ENCODE measurements at places on chromosomes 1 and 21. TPM values are rescaled to one million over a fixed set of nuclear protein-coding genes. Genes with fewer than 3 reads are reported as not detected.
A peak's percentile ranks its signal among the peaks of the same experiment; 100 is the strongest.

DNA sequence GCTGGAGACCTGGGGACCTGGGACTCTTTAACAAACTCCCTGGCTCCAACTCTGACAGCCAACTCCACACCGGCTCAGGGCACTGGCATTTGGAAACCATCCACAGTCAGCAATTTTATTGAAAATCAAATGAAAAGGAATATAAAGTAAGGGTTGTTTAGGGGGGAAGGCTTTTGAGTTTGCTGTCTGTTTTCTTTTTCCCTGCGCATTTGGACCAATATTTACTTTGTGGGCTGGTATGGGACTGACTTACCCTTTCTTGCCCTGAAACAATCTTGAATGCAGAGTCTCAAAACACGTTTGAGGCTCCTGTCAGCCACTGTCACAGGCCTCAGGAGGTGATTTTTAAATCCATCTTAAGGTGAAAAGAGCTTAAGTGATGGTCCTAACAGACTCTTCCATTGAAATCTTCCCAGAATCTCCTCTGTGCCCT lies 15.4 kb upstream of the EFHD2 start:
- no peak for DNase-seq

- no peak for DNase-seq
Measured at GRCh38 chr1:154223621-154224020, 2.9 kb downstream of the UBAP2L start.

DNA sequence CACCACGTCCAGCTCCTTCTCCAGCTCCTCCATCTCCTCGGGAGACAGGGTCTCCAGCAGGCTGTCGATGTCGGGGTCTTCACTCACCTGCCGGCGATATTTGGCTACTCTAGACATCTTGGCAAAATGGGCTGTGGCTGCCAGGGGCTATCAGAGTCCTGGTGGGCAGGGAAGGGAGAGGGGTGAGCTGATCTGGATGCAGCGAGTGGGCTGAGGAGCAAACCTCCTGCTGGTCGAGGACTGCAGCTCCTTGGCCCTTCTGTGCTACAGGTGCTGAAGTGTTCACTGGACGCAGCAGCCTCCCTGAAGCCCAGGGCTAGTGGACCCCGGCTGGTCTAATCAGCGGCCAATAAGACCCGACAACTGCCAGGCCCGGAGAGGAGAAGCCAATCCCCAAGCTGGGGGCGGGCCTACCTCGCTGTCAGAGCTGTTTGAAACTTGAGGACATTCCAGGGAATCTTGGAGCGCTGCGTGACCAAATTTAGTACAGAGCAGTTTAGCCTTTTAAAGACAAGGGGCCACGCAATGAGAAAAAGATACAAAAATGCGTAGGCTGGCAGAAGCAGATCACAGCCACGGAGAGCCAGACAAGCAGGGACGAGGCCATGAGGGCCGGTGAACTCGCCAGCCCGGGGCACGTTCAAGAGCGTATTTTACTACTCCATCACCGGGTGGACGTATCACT lies at the start of gene LMOD1:
TSS of gene LMOD1 (minus strand) at position 325 of the 685 bp plus-strand sequence. CDS start at position 117, 208 bp downstream.
- DNase-seq = peak; percentile 79

GRCh38 chr21:36985751-36986594 lies 19.5 kb upstream of the HLCS start:
- DNase-seq = no peak

The ZNF644 gene
- 79.5 TPM for polyA plus RNA-seq

The KRTAP7-1 gene
- not detected for polyA plus RNA-seq

DNA sequence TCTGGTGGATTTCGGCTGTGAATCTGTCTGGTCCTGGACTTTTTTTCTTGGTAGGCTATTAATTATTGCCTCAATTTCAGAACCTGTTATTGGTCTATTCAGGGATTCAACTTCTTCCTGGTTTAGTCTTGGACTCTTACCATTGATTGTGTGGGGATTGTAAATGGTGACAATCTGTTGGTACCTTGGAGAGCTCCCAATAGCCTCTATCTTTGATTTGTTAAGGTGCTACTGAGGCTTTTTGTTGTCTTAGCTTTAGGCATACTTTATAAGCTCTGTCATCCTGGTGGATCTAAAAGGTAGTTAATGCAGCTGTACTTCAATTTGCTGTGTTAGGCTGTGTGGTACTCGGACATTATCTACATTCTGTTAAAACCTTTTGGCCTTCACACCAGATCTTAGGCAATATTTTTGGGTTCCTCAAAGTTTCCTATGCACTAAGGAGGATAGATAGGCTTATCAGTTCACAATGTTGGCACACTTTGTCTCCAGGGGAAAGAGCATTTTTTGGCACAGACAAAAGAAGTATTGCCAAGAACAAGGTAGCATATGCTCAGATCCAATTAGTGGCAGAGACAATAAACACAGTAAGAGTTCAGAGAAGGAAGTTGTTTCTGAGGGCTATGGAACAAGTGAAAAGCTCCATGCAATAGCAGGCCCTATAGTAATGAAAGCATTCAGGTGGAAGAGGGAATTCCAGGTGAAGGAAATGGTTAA lies 230.4 kb downstream of the PDE4B start:
- DNase-seq = no peak

DNA sequence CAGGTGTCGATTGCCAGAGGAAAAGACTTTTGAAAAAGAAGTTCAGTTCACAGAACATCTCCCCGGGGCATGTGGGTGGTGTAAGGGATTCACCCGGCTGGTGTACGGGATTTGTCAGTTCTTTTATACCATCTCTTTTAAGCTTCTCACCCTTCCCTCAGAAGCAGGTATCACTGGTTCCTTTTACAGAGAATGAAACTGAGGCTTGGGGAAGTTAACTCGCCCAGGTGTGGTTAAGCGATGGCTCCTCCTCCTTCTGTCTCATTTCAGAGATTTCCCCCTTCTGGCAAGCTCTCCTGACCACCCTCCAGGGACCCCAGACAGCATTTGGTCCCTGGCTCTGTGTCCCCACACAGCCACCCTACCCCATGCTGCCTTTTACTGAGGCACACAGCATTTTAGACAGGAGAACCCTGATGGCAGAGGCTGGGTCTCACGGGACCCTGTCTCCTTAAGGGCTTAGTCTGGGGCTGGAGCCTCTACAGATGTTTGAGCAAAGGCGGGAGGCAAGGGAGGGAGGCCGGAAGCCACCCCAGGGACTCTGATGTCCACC lies 2.8 kb upstream of the ECE1 start:
- DNase-seq = no peak

DNA sequence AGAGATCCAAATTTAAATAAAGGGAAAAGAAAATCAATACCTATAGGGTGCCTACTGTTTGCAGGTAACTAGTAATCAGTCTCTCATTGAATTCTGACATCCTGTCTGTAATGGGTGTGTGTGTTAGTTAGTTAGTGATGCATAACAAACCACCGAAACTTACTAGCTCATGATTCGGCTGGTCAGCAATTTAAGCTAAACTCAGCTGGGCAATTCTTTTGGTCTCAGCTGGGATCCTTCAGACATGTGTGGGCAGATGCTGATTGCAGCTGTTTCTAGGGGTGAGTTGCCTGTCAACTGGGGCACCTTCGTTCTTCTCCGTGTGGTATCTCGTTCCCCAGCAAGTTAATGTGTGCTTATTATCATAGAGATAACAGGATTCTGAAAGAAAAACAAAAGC lies 40.2 kb upstream of the ZNF124 start:
- DNase-seq = no peak

The MIXL1 gene
- polyA plus RNA-seq = 1.1 TPM

DNA sequence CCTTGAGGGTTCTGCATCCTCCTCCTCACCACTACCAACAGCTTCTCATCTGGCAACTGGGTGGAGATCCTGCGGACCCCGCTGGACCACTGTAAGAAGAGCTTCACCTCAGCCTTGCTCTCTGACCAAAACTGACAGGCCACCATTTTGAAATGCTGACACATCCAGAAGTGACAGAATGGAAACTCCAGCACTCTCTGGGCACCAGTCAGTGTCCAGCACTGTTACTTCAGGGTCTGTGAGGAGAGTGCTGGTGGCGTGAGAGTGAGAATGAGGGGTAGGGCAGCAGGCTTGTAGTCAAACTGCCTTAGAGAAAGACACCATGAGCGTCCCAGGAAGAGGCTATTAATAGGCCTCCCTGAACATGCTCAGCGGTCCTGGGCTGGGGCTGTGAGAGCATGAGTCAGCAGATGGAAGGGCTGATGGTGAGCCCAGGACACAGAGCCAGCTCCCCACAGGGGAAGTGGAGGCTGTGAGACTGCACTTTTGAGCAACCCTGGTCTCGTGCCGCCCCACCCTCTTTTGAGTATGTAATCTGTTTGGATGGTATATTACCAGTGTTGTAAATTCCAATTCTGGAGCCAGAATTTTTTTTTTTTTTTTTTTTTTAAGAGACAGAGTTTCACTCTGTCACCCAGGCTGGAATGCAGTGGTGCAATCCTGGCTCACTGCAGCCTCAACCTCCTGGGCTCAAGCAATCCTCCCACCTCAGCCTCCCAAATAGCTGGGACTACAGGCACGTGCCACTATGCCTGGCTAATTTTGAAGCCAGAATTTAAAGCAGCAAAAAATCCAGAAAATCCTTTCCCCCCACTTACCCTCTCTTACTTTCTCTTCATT lies 34.4 kb upstream of the SLC30A1 start:
- no peak for DNase-seq

GRCh38 chr1:48683839-48684238 lies 92.9 kb downstream of the BEND5 start:
- no peak for DNase-seq

DNA sequence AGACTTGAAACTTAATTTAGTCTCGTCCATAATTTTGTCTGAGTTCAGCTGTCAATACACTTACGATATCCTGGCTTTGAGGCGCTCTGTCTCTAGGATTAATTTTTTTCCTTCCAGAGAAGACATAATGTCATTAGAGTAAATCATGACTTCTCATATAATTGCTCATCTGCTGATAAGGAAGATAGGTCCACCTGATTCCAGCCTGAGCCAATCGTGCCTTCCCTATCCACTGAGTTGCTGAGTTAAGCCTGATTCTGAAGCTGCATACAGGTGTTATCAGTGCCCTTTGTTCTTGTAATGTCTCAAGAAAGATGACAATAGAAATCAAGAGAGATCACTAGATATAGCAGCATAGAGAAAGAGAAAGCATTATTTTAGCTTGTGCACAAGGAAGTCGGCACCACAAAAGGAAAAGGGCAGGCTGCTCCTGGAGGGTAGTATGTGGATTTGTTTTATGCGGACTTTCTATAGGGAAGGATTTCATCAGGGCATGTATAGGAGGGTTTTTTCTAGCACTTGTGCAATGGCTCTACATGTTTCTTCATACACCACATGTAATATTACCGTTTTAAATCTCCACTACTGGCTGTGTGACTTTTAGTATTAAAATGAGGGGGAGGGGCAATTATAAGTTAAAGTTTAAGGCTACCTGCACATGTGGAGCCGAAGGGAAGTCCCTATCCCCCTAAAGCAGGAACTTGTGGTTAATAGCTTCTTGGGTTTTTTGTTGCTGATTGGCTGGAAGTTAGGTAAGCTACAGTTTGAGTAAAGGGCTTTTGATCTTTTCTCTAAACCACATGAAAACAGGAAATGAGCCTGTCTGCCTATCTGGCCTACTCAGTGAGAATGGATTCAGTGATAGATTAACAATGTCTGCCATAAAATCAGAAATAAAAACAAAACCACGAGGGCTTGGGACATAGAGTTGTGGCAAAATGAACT lies 133.4 kb downstream of the PLPPR5 start:
- no peak for DNase-seq

The PDE4DIP gene
- polyA plus RNA-seq = 62.6 TPM

DNA sequence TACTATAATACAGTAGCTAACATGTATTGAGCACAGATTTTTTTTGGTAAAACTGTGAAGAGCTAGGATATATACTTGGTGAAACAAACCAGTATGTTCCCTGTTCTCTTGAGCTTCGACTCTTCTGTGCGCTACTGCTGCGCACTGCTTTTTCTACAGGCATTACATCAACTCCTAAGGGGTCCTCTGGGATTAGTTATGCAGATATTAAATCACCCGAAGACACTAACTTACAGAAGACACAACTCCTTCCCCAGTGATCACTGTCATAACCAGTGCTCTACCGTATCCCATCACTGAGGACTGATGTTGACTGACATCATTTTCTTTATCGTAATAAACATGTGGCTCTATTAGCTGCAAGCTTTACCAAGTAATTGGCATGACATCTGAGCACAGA lies 24.7 kb downstream of the LGALS8 start:
- DNase-seq = no peak

The FCRL1 gene
- 0.45 TPM for polyA plus RNA-seq

Measured in right lung (tissue), 10 donors.